ENCODE measurements at places on chromosomes 2 and 18.

DNA sequence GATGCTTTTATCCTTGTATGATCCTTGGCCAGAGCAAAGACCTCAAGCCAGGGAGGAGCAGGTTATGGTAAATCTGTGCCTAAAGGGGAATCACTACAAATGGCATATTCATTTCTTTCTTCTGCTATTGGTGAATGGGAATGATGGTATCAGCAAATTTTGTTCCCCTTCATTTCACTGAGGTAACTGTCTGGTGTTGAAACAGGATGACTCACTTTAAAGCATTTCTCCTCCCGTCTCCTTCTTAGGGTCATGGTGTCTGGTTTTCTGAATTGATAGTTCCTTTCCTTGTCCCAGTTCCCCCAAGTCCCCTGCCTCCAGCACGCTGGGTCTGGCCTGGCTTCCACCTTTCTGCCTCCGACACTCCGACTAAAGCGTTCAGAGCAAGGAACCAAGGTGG, 109.2 kb downstream of the MREG start:
- DNase-seq, result no peak

DNA sequence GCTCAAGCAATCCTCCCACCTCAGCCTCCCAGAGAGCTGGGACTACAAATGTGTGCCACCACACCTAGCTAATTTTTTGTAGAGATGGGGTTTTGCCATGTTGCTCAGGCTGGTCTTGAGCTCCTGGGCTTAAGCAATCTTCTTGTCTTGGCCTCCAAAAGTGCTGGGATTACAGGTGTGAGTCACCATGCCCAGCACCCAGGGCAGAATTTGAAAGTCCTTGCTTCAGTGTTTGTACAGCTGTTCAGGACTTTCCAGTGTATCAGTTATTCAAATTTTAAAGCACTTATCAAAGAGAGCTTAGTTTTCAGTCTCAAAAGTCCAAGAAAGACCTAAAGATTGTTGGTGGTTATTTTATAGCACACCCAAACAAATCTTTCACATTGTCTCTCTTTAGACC, 43.6 kb upstream of the VPS54 start:
- no peak for DNase-seq

DNA sequence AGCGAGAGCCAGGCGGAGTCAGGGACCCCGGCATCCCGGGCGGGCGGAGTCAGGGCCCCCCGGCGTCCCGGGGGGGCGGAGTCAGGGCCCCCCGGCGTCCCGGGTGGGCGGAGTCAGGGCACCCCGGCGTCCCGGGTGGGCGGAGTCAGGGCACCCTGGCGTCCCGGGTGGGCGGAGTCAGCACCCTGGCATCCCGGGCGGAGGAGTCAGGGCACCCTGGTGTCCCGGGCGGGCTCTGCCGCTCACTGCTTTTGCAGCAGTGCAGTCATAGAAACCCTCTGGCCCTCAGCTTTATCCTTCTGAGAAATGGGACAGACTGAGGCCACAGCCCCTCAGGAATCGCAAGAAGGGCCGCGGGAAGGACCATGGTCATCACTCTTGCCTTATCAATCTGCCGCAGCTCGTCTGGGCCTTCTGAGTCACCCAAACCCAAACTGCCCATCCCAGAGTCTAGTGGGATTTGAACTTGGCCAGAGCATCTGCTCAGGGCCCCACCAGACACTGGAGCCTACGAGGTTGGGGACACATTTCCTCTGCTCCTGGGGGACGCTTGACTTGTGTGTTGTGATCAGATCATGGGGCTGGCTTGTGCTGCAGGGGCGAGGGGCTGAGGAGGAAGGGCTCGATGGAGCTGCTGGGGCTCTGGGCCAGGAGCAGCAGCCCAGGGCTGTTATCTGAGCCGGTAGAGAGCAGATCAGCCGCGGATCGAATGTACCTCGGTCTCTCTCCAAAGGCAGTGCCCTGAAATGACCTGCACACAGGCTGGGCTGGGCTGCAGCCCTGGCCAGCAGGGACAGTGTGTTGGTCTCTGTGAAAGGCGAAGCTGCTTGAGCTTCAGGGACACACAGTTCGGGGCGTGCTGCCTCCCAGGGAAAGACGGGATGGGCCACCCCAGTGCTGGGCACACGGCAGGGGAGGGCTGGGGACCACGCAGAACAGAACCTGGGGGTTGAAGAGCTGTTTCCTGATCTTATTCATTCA, 290.1 kb upstream of the HDAC4 start:
- no peak for DNase-seq

DNA sequence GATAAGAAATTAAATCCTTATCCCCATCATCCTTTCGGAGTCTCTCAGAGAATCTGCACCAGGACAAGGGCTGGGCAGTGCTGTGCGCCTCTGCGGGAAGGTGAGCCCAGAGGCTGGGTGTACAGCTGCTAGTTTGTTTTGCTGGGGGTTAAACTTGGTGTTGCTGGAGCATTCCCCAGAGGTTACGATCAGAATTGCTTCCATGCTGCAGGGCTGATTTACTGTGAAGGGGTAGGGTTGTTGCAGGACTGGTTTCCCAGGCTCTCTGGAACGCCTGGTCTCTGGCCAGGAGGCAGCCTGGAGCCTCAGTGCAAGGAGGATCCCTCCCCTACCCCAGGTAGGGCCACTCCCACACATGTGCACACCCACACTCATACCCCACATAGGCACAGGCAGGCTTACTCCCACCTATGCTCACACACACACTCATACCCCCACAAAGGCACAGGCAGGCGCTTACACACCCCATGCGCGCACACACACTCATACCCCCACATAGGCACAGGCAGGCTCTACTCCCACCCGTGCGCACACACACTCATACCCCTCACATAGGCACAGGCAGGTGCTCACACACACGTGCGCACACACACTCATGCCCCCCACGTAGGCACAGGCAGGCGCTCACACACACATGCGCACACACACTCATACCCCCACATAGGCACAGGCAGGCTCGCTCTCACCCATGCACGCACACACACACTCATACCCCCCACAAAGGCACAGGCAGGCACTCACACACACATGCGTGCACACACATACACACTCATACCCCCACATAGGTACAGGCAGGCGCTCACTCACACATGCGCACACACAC, 11.3 kb downstream of the CNNM4 start:
- no peak for DNase-seq

DNA sequence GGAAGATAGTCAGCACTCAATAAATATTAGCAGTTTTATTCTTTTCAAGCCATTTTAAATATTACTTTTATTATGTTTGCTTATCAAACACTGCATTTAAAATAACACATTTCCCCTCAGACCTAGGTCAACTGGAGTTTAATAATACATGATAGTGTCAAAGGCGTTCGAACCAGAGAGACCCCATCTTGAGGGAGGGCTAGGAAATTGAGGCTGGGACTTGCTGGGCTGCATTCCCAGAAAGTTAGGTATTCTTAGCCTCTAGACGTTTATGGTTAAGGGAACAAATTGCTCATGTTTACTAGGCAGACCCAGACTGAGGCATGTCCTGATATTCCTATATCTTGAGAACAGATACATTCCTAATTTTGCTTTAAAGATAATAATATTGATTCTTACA, 426.5 kb downstream of the METTL4 start:
- DNase-seq, result no peak

GRCh38 chr2:63801455-63801854, 40.2 kb upstream of the UGP2 start:
- no peak for DNase-seq

DNA sequence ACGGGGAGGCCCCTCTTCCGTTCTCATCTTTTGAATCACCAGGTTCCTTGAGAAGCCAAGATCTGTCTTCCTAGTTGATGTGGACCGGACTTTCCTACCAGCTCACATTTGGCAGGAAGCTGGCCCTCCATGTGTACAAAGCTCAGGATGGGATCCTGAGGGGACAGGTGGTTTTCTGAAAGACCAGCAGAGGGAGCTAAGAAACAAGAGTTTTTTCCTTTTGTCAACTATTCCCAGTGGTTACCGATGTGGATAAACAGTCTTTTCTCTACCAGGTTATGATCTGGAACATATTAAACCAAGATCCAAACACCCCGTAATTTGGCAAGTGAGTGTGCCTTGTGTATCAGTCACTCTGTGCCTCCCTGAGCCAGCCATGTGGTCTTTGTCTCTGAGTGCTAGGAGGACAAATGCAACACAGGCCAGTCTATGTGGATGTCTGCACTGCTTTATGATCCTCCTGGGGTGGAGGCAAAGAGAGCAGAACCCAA, 25.1 kb upstream of the ARHGAP25 start:
- DNase-seq, result peak; percentile 40

GRCh38 chr2:200494048-200494447, 15.8 kb downstream of the KCTD18 start:
- no peak for DNase-seq

- DNase-seq, result no peak
These were observed 453.7 kb downstream of the CNTNAP5 start for GRCh38 chr2:124478761-124479160.

DNA sequence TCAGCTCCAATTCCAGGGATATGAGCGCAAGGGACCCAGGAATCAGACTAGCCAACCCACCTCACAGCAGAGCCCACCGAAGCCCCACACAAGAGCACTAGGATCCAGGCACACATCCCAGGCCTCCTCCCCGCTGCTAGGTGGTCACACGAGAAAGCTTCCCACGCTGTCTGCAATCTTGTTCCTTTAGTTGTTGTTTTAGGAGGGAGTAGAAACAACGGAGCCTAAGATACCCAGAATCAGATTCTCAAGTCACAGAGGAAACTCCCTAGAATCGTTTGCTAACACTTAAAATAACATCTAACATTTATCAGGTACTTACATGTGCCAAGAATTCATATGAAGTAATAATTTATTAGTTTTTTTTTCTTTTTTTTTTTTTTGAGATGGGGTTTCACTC, 9.7 kb upstream of the ATL2 start:
- no peak for DNase-seq

DNA sequence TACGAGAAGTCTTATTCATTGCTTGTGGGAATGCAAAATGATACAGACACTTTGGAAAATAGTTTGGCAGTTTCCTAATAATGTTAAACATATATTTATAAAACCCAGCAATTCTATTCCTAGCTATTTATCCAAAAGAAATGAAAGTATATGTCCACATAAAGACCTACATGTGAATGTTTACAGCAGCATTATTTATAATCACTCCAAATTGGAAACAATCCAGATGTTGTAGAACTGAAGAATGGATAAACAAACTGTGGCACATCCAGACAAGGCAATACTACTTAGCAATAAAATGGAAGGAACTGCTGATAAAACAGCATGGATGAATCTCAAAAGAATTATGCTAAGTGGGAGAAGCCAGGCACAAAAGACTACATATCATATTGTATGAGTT, 19.3 kb downstream of the MRPL33 start:
- no peak for DNase-seq

DNA sequence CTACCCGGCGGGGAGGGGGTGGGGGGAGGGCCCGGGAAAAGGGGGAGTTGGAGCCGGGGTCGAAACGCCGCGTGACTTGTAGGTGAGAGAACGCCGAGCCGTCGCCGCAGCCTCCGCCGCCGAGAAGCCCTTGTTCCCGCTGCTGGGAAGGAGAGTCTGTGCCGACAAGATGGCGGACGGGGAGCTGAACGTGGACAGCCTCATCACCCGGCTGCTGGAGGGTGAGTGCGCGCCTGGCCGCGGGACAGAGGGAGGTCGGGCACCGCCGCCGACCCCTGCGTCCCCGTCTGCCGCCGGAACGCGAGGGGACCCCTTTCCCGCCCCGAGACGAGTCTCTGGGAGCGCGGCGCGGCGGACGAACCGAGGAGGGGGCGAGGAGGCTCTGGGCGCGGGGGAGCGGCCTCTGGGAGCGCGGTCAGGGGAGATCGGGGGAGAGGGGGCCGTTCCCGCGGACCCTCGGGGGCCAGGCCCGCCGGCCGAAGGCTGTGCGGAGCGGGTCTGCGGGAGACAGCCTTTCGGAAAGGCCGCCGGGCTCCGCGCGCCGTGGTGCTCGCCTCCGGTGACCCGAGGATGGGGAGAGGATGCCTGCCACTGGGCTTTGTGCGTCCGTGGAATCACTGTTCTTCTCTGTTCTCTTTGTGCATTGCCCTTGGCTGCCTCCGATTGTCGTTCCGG, 463 bp downstream of the PPP1CB start:
- peak; percentile 16 for DNase-seq

DNA sequence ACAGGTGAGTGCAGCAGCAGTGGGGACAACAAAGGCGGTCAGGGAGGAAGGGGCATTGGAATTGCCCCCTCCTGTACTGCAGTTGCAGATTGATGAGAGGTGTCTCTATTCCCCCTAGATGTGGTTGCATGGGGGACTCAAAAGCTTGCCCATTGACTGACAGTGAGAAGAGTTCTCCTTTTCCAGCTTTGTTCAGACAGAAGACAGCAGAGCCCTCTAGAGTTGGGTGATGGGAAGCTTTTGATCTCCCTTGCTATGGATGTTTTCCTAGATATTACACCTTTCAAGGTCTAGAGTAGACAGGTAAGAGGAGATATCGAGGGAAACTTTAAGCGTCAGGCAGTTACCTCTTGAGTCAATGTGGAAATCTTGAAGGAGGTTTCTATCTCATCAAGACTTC, 2.9 kb downstream of the PROKR1 start:
- DNase-seq, result no peak

- no peak for DNase-seq
These were observed 864.2 kb downstream of the SLC4A3 start for GRCh38 chr2:220491670-220492069.

GRCh38 chr2:157122776-157123175, 134.7 kb upstream of the GALNT5 start:
- no peak for DNase-seq

DNA sequence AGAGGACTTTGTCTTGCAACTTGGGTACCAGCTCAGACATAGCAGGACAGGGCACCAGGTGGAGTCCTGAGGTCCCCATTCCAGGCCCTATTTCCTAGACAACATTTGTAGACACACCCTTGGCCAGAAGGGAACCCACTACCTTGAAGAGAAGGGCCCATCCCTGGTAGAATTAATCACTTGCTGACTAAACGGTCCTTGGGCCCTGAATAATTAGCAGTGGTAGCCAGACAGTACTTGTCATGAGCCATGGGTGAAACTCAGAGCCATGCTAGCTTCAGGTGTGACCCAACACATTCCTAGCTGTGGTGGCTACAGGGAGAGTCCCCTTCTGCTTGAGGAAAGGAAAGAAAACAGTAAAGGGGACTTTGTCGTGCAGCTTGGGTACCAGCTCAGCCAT, 28.5 kb upstream of the ACTR2 start:
- no peak for DNase-seq

- no peak for DNase-seq
These were observed 228.6 kb downstream of the TNS1 start for GRCh38 chr2:217774232-217774631.

- DNase-seq, result no peak
These were observed 134.5 kb downstream of the MEIS1 start for GRCh38 chr2:66569321-66569851.

GRCh38 chr2:100321179-100321865, 979 bp downstream of the LONRF2 start:
- no peak for DNase-seq
